ENCODE measurements at places on chromosomes 4 and X.

GRCh38 chr4:47646372-47646771 is 161.3 kb downstream of the ATP10D start:
- DNase-seq = no peak

- DNase-seq = no peak
These were observed 124.1 kb upstream of the WDR1 start for GRCh38 chr4:10240691-10241090.

DNA sequence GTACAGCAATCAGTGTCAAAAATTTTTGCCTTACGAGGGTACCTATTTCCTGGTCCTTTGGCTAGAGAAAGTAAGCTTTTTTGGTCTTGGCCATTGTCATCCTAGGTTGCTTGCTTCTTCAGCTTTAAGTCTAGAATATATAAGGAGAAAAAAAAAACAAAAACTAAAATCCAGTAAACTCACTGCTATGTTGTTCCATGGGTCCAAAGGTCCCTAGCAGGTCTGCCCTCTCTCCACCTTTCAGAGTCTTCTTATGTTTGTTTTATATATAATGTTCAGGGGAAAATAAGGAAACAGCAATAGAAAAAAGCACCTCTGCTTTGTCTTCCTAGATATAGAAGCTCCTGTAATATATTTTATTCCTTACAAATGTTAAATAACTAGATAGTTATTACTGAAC is 18.1 kb upstream of the BMP2K start:
- DNase-seq = no peak

DNA sequence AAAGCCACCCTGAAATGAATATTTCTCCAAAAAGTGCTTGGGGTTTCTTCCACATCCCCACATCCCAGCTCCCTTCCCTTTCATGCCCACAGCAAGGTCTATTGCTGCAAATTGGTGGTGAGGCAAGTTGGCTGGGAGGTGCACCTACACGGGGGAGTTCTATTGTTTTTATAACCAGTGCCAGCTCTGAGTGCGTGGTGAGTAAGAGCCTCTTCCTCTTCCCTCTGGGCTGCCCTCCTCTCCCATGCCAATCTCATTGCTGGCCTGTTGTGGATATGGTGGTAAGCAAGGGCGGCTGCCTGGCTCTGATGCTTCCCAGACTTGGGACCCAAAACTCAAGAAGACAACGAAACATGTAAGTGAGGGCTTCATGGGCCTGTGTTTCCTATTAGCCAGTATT is 204.3 kb downstream of the SHROOM3 start:
- DNase-seq = no peak

DNA sequence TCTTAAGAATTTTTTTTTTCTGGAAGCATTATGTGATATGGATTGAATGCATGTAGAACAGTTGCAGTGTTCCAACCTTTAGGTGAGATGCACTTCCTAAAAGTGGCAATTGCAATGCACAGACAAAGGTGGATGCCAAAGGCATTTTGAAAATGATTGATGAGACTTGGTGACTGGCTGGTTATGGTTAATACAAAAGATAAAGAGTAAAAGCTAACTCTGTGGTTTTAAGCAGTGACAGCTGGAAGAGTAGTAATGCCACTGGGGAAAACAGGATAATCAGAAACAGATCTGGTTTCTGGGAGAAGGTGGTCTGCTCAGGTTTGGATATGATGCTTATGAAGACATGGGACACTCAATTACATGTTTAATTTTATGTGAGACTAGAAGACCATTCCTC is 345.6 kb downstream of the RPA4 start:
- no peak for DNase-seq

Data from stimulated activated naive CD8-positive, alpha-beta T cell treated with anti-CD3 and anti-CD28 coated beads, Interleukin-15, amount 100 ng/mL, for 72 hours (primary cell).